ENCODE measurements at places on chromosomes 1 and 21. TPM values are rescaled to one million over a fixed set of nuclear protein-coding genes. Genes with fewer than 3 reads are reported as not detected.

DNA sequence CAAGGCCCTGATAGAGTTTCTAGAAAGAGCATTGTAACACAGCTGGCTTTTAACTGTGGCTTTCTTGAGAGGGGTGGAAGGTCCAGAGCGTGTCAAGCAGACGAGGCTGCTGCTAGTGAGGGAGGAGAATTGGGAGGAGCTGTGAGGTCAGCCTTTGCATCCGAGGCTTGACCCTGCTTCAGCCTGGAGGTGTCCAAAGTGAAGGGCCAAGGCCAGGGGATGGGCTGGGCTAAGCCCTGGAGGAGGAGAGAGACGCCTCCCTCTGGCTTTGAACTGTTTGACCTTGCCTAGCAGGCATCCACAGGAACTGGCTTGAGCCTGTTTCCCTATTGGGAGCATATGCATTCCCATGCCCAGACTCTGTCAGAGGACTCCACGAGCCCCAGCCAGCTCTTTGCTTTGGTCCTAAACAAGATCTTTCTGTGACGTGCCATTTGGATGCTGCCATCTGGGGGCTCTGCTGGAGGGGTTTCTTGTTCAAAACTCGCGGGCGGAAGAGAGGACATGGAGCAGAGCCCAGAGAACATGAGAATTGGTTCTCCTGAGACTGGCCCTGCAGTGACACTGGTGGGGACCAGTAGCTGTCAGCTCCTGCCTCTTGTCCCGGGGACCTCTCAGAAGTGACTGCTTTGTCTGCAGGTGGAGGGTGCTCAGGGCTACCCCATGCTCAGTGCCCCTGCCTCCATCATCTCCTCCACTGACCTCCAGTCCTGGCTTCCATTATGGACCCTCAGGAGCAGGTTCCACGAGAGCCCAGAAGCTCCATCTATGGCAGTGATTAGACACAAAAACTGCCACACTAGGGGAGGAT, 5.5 kb downstream of the ACTRT2 start:
- no peak for DNase-seq

DNA sequence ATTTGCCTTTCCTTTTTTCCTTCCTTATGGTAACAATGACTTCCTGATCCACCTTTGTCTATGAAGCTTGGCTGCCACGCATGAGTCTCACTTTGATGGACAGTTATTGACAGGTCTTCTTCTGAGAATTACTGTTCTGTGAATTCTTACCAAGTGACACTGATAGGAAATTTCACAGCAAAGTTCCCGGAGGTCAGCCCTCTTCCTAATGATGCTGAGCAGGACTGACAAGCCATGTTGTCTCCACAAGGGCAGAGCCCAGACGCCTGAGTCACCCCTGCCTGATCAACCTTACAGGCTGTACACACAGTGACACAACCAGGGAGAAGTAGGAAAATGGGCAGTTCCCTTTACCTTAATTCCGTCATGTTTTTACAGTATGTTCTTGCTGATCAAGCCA, 44.2 kb downstream of the ZC3H11B start:
- no peak for DNase-seq

DENND2C gene
- 10.8 TPM for total RNA-seq

GRCh38 chr21:37699024-37699775, 217.1 kb downstream of the KCNJ6 start:
- no peak for DNase-seq

DNA sequence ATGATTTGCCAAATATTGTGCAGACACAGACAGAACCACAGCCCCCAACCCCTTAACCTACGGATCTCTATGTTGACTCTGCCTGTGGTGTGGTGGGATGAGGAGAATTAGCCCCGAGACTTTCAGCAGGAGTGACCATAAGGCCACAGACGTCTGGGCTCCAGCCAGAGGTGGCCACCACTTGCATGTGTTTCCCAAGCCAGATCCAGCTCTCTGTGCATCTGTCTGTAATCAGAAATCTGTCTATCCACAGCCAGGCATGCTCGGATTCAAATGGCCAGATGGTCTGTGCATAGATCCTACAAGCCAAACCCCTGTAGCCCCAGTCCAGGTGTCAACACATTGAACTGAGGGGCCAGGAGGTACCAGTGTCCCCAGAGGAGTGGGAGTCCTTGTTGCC, 140.6 kb downstream of the SYF2 start:
- no peak for DNase-seq

- no peak for DNase-seq
These were observed 11.4 kb downstream of the PLA2G5 start for GRCh38 chr1:20081353-20081810.

VAV3 gene
- total RNA-seq, result 1.9 TPM

GRCh38 chr1:20008391-20008841, 29.0 kb upstream of the PLA2G2A start:
- DNase-seq, result peak; percentile 91

DNAJC6 gene
- 4.1 TPM for total RNA-seq

- no peak for DNase-seq
These were observed 18.2 kb upstream of the IFI6 start for GRCh38 chr1:27690183-27690582.
